ENCODE measurements at places on chromosomes 1 and 21.
A peak's percentile ranks its signal among the peaks of the same experiment; 100 is the strongest.

DNA sequence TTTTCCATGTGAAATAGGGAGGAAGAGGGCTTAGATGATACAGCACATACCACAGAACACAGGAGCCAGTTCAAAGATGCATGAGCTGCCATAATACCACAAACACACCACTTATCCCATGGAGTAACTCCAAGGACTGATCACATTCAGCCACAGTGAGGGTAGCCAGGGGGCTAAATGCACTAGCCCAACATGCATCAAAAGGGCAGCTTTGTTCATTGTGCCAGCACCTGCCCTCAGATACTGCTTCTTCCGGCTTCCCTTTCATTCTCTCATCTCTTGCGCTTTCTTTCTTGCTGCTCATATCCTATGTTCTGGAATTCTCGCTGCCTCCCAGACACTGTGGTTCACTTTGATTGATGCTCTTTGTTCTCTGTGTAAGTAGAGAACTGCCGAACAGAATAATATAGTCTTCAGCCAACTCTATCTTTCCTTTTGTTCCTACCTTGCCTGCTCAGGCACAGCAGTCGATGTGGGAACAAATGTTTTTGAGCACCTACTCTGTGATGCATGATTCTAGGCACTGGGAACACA, 50.0 kb upstream of the SYT6 start:
- DNase-seq = no peak

DNA sequence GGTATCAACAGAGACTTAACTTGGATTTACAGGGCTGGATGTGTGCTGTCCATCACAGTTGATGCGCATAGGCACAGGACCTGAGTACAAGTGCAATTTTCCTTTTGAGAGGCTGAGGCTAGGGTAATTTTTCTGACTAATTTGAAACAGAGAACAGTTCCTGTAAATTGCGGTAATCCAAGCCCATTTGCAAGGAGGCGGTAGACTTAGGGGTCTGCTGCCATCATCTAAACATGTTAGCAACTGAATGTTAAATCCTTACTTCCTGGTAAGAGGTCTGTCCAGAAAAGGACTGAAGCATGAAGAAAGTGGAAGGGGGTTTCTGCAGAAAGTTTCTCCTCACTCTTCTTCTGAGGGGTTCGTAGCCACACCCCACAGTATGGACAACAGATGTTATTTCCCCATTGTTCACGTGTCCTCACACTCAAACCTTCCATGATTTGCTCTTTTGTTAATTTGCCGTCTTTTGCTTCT, 23.7 kb upstream of the C1orf198 start:
- DNase-seq = no peak

- no peak for DNase-seq
Measured at GRCh38 chr1:217354895-217355294, 276.0 kb downstream of the GPATCH2 start.

DNA sequence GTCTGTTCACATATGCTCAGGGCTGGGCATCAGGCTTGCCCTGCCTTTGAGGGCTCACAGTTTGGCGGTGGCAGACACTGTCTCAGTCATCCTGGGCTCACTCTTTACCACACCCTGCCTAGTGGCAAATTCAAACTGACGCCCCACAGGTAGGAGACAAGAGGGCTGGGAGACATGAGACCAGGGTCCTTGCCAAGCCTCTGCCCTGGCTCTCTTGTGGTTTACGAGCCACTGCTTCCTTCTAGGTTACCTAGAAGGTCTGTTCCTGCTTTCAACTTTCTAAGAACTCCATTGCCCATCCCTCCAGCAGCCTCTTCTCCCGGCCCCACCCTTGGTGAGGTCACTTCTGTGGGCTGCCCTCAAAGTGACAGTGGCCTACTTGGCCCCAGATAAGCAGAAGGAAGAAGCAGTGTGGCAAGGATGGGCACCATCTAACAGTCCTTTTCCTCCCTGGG, 10.5 kb downstream of the KIF21B start:
- DNase-seq = no peak

GRCh38 chr1:186139701-186140100, 235.4 kb downstream of the TPR start:
- no peak for DNase-seq

- DNase-seq = no peak
Measured at GRCh38 chr1:177862916-177863315, 106.9 kb downstream of the SEC16B start.

GRCh38 chr1:2001773-2002411, 1.7 kb downstream of the CFAP74 start:
- DNase-seq = no peak

DNA sequence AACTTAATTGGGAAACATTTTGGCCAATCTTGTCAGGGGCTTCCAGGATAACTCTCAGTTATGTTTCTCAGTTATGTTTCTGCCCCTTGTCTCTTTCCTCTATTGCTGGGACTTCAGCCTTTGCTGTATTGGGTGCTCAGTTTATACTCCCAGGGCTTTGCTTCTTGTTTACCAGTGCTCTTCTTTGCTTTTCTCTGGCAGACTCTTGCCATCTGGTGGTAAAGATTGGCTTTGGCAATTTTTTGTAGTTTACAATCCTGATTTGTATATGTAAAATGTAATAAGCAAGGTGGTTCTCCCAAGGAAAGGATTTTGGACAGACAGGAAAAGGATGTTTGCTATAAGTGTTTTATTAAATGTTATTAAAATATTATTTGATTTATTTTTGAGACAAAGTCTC, 37.9 kb downstream of the FABP3 start:
- DNase-seq = peak; percentile 7

DNA sequence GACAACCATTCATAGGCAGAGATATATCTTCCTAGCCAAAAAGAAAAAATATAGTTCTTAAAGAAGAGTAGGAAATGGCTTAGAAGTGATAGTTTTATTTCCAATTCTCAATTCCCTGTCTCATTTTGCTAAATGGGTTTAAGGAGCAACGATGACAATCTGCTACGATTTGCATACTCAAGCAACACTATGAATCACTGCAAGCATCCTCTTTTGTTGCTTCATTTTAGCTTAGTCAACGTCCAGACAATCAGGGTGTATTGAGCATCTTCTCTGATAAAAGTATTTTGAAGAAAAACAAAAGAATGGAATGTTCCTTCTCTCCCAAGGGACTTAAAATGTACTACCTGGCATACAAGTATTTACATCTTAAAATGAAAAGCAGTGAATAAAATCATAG, 80.6 kb downstream of the RGS7 start:
- DNase-seq = no peak

DNA sequence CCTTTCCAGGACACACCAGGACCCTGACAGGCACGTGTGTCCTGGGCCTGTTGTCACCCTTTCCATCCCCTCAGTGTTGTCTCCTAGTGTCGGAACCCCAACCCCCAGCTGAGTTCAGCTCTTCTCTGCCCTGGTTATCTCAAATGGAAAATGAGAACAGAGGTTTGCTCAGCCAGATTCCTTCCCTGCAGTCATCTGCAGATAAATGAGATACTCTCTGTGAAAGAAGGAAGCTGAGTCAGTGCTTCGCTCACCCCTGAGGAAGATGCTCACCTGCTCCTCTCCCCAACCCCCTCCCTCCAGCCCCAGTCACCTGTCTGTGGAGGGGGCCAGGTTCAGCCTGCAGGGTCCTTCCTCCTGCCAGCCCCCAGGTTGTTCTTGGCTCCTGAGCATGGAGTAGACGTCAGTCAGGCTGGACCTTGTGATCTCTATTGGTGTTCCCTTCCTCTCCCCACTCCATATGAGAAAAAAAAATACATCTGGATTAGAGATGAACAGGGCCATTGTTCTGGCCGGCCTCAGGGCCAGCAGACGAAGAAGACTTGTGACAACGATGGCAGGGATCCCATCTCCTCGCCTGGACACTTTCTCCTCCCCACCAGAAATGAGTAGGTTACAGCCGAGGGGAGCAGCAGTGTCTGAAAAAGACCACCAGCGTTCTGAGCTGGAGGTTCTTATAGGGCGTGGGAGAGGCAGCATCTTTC, 20.9 kb downstream of the PHGDH start:
- DNase-seq = no peak

GRCh38 chr1:182367926-182368325, 23.7 kb downstream of the GLUL start:
- DNase-seq = no peak

- DNase-seq = no peak
Measured at GRCh38 chr1:46114925-46115603, 17.4 kb downstream of the PIK3R3 start.

GRCh38 chr1:115241309-115241708, 96.7 kb downstream of the NGF start:
- no peak for DNase-seq

DNA sequence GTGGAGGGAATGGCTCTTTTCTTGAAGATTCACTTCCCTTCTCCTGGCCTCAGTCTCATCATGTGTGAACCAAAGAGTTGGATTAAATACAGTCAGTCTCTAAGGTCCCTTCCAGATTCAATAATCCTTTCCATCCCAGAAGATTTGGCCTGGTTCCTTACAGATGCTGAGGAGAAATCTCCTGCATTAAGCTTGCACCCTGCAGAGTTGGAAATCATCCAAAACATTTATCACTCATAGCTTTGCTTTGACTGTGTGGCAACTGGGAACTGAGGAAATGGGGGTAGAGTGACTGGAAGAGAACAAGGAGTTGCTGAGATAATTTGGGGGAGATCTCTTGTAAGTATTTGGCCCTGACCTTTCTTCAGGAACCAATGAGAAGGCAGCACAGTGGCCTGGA, 220.5 kb upstream of the SGIP1 start:
- no peak for DNase-seq

DNA sequence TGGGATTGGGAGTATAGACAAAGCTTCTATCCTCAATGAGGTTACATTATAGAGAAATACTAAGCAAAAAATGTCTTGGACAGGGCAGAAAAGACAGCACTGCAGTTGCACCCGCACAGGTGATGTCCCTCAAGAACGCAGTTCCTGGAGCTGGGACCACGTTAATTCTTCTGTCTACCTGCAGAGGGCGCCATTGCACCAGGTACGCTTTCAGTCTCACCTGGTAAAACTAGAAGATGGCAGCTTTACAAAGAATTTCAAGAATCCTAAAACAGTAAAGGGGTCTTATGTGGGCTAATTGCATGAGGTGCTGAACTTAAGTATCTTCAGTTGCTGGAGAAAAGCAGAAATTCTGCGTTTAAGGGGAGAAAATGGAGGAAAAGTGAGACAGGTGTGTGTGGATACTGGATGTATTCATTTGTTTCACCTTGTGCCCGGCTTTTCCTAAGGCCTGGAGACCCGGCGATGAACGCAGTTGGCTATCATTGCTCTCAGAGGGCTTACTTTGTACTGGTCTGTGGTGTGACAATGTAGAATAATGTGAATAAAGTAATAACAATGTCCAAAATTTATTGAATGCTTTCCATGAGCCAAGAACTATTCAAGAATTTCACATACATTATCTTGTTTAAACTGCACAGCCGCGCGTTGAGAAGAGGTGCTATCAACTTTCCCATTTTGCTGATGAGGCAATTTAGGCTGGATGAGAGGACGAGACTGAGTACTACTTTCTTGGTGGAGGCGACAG, 276.3 kb upstream of the GREM2 start:
- peak; percentile 38 for DNase-seq

DNA sequence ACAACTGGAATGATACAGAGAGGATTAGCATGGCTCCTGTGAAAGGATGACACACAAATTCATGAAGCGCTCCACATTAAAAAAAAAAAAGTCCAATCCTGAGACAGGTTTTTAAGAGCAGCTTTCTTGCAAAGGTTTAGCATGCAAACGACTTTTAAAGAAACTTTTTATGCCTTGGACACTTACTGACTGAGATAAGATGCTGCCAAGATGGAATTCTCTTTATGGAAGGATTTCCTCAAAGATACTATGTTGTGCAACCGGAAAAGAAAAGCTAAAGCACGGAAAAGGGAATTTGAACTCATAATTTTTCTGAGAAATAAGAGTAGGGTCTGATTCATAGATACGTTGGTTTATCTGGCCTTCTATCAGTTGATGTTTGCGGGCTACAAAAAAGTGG, 27.3 kb downstream of the PIGP start:
- no peak for DNase-seq

GRCh38 chr1:54800899-54801759, at the start of gene TTC22:
TSS of gene TTC22 (minus strand) at chr1:54801323. CDS start at chr1:54801163, 160 bp downstream.
- no peak for DNase-seq

GRCh38 chr21:43018519-43018918, 44.2 kb downstream of the PKNOX1 start:
- DNase-seq = no peak

GRCh38 chr1:223039990-223040389, 103.1 kb downstream of the TLR5 start:
- DNase-seq = no peak

- no peak for DNase-seq
Measured at GRCh38 chr1:117821774-117822482, 107.5 kb downstream of the GDAP2 start.

DNA sequence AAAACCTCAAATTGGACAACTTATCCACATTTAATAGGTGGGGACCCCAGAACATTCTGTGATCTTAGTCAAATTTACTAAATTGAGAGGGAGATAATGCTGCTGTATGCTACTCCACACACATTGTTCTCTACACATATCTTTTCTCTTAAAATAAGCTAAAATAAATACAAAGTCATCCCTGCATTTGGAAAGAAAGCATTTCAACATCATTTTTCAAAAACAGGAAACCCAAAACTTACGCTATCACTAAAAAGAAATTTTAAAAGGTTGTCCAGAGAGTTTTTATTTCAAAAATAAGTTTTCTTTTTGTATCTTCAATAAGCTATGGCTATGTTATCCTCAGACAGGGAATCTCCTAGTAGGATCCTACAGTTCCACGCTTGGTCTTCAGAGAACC, 19.5 kb upstream of the OR6N2 start:
- DNase-seq = no peak

GRCh38 chr1:42258218-42258617, 76.8 kb downstream of the FOXJ3 start:
- DNase-seq = no peak

- no peak for DNase-seq
Measured at GRCh38 chr21:45788198-45788597, 144.7 kb downstream of the PCBP3 start.

DNA sequence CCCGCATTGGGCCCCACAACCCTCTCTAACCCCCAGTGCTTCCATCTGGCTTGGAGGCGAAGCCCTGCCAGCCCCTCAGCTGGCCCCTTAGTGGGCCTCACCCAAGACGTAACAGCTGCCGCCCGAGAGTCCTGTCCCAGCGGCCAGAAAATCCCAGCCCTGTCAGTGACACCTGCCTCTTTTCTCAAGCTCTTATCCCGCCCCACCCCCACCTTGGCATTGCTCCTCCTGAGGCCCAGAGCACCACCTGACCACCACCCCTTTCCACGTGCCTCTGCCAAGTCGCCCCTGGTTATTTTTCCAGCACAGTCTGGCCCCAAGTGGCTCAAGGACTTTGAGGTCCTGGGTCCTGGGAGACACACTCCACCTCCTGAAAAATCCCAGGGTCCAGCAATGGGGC, 5.9 kb upstream of the CTRC start:
- peak; percentile 26 for DNase-seq

DNA sequence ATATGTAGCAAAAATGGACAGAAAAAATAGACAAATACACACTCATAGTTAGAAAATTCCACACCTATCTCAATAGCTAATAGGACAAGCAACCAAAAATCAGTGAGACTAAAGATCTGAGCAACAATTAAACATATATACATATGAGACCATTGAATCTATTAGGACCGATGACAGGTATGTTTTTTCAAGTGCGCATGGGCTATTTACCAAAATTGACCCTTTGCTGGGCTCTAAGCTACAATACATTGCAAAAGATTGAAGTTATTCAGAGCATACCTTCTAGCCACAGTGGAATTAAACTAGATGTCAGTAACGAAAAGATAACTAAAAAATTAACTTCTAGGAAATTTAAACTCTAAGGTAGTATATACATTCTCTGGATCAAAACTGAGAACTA, 13.7 kb downstream of the CD55 start:
- DNase-seq = no peak

- DNase-seq = no peak
Measured at GRCh38 chr1:58443986-58444868, 102.3 kb downstream of the OMA1 start.
